ENCODE measurements at places on chromosomes 6 and 20.

DNA sequence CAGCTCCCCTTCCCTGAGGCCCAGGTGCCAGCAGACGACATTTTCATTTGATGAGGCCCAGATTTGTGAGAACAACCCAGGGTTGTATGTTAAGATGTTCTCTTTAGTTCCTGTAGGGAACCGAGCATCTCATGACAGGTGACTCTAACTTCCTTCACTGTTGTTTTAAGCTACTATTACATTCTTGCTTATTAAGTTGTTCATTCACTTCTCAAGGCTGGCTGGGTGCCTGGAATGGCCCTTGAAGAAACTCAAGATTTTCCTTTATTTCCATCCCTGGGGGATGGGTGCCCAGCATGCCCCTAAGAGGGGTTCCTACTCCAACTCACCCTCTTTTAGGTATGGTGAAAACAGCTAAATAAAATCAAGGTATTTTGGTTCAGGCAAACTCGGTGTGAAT is 111.5 kb upstream of the SYNDIG1 start:
- no peak for DNase-seq

GRCh38 chr6:166693880-166694279 is 66.8 kb upstream of the RPS6KA2 start:
- DNase-seq, result no peak

DNA sequence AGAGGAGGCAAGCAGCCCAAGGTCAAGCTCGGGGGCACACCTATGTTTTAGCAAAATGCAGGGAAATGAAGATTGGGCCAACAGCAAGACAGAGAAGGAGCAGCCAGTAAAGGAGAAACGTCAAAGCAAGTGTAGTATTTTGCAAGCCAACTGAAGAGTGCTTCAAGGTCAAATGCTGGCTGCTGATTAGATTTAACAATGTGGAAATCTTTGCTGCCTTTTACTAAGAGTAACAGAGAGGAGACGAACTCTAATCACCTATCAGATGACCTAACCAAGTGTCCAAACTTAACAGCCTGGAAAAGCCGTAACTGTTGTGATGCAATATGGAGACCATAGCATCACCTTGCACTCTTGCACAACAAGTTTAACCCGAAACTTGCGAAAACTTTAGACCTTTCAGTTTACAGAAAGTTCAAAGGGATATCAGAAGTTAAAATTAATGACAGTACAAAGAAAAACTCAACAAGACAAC is 30.4 kb downstream of the AKIRIN2 start:
- no peak for DNase-seq

DNA sequence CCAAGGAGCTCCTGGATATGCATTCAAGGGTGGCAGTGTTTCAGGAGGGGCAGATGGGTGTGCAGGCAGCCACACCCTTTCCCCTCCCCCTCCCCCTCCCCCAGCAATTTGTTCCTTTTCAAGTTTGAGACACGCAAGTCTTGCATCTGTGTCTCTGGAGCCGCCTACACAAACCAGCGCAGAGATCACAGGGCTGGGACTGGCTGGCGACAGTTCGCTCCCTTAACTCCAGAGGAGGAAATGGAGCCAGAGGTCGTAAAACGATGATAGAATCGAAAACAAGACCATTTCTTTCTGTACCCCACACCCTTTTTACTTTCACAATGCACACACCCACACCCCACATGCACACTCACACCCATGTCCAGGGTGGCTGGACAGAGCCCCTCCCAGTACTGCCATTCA is 163.1 kb downstream of the LY86 start:
- no peak for DNase-seq

DNA sequence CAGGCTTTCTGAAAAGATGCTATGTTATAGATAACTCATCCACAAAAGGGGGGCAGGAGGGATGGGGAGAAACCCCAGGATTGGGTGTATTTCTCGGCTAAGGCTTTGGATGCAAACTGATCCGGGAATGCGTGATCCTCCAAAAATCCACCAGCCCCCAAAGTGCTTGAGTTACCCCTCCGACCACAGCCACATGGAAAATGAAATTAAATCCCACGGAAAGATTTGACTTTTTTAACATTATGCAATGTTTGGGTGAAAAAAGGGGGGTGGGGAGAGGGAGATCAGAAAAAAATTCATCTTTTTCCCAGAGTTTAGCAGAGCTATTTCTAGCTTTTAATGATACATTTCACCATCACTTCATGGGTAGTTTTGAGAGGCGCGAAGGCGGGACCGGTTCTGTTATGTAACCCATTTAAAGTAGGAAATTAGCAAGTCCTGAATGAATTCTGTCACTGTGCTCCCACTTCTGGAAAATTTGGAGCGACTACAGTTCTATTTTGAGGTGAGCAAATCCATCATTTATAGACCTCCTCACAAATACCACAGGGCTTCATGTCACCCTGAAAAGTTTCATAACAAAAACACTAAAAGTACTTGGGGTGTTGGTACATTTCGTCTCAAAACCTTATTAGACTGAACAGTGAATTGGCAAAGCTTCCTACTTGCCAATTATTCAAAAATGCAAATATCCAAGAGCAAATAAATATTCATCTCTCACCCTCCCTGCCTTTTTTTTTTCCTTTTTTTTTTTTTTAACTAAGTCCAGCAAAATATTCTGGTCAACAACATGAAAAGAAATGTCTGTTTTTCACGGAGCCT is 51.9 kb upstream of the NFATC2 start:
- no peak for DNase-seq

DNA sequence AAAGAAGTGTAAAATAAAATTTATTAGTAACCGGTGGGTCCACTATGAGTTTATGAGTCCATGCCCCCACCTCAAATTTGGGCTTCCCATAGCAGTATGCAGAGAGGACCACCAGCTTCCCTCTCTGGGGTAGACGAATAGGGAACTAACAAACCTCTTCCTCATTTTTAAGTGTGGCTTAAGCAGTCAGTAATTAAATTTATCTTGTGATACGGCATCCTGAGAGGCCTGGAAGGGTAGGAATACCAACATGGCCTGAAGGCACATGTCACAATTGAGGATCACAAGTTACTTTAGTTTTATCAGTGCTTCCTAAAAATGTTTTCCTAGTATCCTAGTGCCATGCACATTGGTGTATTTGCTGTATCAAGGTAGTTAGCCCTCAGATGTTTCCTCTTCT is 239.9 kb downstream of the HIVEP2 start:
- DNase-seq, result no peak

- DNase-seq, result no peak
Measured at GRCh38 chr20:63881451-63882226, 13.3 kb upstream of the DNAJC5 start.

- DNase-seq, result no peak
Measured at GRCh38 chr20:48606841-48607543, 220.8 kb downstream of the PREX1 start.

GRCh38 chr6:43838276-43839036 is 68.4 kb downstream of the VEGFA start:
- DNase-seq, result no peak

GRCh38 chr6:76381612-76382011 is 309.1 kb upstream of the IMPG1 start:
- DNase-seq, result no peak

DNA sequence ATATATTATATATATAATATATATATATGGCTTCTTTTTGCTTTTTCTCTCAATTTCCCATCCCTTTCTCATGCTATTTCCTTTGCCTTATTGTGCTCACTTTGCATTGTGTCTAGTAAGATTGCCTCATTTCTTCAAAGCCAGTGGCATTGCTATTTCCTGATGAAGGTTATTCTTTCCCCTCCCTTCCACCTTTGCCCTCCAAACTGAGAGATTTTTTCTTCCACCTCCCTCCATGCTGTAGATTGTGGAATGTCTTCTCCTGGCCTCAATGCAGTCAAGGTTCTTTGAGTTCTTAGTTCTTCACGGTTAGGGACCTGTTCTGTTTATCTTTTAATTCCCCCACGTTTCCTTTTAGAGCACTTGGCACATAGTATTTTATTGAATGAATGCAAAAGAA is 17.2 kb downstream of the SH3BGRL2 start:
- no peak for DNase-seq

- DNase-seq, result no peak
Measured at GRCh38 chr6:114541794-114542193, 199.0 kb upstream of the HS3ST5 start.

DNA sequence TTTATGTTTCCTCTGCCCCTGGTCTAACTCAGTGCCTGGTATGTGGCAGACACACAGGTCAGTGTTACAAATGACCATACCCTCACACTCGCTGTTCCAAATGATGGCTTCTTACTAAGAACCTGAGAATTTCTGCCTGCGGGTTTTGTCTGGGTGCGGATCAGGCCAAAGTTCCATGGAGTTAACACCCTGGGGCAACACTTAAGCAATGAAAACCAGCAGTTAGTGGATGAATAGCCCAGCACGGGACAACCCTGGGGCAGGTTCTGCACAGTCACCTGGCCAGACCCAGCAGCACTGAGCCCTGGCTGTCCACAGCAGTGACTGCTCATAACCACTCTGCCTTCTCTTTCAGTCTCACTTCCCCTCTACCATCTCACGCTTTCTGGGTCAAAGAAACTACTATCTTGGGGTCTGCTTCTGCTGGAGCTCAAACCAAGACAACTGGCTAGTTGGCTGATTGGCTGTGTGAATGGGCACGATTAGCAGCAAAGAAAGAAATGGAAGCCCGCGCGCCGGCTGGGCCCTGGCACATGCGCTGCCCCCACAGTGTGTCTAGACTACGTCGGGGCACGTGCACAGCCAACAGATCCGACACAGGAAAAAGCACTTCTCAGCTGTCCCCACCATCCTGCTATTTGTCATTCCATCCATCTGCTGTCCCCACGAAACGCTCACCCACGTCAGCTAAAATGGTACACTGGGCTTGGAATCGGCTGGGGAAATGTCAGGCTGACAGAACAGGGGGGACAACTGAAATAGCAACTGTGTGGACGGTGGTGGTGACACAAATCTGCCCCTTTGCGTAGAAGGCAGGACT is 36.6 kb downstream of the MGME1 start:
- no peak for DNase-seq
